NCI-H1694 (cell line): ENCODE measurements at places on chromosomes 7 and 10.

GRCh38 chr10:4257939-4258465 is 473.0 kb upstream of the KLF6 start:
- no peak for DNase-seq

DNA sequence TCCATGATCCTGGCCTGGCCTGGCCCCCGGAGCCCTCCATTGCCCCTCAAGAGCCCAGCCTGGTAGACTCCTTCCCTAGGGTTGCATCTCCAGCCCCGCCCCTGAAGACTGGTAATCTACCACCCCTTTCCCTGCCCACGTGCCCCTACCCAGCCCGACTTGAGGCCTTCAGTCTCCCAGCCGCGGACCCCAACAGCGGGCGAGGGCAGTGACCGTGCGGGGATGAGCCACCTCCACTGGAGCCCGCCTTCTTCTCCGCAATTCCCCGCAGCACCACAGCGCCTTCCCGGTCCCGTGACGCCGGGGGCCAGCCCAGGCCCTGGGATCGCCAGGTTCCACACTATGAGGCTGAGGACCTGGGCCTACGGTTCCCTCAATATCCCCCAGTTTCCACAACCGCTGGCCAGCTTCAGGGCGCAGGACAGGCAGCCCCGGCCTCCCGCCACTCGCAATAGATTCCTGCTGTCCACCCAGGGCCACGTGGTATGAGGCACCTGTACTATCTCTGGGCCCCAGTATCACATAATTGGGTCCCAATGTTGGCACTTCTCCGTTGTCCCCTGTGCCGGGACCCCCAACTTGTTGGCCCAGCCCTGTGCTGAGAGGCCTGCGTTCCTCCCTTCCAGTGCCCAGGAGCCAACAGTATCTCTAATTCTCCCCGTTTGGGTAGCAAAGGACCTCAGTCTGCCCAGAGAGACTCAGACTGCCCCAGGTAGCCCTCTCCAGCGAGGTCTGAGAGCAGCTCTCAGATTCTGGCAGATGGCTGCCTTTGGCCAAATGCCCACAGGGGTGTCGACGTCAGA is 1.1 kb upstream of the GPRIN2 start:
- DNase-seq, result no peak

DNA sequence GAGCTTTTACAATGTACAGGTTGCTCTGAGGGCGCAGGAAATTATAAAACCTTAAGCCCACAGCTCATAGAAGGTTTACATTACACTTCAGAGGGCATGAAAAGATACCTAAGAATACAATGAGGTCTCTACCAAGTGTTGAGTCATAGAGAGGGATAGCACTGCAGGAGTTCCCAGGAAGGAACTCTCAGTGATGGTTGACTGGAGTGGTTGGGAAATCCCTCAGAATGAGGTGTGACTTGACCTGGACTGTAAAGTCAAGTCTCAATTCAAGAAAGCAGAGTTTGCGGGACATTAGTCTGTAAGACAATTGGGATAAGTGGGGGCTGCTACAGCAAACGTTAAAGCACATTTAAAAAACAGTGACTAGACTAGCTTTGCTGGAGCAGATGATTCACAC is 21.9 kb downstream of the TNKS2 start:
- no peak for DNase-seq

DNA sequence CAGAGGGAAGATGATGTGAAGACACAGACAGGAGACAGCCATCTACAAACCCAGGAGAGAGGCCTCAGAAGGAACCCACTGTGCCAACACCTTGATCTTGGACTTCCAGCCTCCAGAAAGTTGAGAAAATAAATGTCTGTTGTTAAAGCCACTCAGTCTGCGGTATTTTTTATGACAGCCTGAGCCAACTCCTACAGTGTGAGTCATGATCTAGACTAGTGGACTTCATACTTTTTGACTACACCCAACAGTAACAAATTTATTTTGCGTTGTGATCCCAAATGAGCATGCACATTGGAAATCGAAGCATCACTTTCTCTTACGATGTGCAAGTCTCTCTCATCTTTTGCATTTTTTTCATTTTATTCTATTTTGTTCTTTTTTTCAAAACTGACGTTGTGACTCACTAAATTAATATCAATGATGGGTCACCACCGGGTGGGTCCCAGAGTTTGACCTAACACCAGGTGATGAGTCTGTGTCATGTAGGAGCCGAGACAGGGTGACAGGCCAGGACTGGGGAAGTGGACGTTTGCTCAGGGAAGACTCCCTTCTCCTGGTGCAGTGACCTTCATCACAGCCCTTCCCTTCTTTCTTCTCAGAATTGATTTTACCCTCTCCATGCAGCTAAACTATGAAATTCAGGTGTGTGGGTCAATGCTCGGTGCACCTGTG is 28.9 kb downstream of the PHYH start:
- DNase-seq, result no peak

DNA sequence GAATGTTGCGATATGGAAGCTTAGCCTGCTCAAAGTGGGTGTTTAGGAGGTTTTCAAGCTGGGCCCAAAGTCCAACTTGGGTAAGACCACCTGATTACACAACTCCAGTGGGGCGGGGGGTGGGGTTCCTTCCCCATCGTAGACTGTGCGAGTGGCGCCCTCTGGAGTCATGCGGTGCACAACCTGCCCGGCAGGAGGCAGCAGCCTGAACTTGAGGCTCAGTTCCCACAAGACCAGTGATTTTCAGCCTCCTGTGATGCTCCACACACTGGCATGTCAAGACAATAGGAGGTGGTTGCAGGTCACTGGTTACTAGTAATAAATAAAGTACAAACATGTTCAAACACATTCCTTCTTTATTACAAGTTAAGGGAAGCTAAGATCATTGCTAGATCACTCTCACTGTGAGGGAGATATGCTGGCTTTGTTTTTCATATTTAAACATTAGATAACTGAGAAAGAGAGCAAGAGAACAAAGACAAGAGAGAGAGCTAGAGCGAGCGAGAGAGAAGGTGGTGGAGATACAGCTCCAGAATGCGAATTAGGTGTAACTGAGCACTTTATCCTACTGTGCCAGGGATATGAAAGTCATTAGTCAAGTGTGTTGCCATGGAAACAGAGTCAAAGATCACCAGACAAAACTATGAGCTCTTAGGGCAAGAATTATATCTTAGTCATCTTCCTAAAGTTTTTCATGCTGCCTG is 97.4 kb upstream of the BMPER start:
- no peak for DNase-seq

GRCh38 chr7:144069953-144070352 is 342 bp downstream of the OR2A25 start:
- no peak for DNase-seq

GRCh38 chr7:24283897-24284698 is at the start of gene NPY:
NPY (plus strand) TSS chr7:24284190; CDS start chr7:24285241, 1,051 bp downstream.
- DNase-seq, result no peak

DNA sequence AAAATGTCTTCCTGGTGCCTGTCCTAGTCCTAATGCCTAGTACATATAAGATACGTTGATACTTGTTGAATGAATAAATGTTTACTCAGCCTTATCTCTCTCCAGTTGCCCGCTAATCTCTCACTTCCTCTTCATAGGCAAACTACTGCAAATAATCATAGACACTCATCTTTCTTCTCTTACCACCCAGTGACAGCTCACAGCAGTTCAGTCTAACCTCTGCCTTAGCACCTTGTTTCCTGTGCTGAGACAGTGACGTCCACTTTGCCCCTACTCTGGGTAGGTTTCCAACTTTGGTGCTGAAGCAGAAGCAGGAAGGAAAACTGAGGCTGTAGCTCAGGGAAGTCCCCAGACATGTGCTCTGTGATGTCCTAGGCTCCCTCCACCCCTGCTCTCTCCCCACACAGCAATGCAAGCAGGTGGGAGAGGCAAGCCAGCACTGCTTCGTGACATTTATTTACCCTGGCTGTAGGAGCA is 45.5 kb upstream of the RHOBTB1 start:
- DNase-seq, result no peak

GRCh38 chr10:18681971-18682411 is 22.8 kb downstream of the ARL5B start:
- no peak for DNase-seq
